ENCODE measurements at places on chromosomes 2 and 18.

GRCh38 chr2:128753321-128753720 is 434.7 kb upstream of the HS6ST1 start:
- no peak for DNase-seq

GRCh38 chr2:10137053-10137843 is 14.7 kb downstream of the RRM2 start:
- DNase-seq = no peak

DNA sequence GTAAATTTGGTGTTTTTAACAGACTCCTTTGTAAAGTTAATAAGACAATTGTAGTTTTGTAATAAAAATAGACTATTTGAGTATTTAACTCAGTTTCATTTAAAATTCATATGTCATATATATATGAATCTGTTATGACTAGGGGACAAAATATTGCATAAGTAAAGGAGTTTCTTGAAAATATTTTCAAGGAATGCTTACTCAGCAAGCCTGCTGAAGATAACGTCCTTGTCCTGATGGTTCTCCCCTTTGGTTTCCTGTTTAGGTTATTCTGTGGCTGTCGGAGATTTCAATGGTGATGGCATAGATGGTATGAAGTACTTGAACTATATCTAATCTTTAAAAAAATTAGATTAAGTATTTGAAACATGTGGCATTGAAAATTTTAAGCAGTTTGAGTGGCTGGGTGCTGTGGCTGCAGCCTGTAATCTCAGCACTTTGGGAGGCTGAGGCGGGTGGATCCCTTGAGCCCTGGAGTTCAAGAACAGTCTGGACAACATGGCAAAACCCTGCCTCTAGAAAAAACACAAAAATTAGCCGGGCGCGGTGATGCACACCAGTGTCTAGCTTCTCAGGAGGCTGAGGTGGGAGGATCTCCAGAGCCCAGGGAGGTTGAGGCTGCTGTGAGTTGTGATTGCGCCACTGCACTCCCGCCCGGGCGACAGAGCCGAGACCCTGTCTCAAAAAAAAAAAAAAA is 47.1 kb downstream of the ITGAV start:
- DNase-seq = no peak

- no peak for DNase-seq
Observed at GRCh38 chr2:176136374-176137251, 7.1 kb downstream of the HOXD8 start.

DNA sequence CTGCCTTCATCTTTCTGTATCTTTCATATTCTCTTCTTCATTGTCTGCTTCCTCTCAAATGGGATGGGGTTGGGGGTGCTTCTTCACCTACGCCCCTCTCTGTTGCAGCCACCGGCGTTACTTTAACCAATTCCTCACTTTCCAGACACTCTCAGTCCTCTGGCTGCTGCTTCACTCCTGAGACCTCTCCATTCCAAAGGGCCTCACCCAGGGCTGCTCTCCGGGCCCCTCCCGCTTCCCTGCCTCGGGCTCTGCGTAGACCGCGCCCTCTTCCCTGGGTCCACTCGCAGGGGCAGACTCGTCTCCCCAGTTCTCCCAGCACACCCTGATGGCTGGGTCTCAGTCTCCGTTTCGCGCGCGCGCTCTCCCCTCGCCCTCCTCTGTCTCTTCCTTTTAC is 926 bp downstream of the SERPINB8 start:
- DNase-seq = peak; percentile 42

DNA sequence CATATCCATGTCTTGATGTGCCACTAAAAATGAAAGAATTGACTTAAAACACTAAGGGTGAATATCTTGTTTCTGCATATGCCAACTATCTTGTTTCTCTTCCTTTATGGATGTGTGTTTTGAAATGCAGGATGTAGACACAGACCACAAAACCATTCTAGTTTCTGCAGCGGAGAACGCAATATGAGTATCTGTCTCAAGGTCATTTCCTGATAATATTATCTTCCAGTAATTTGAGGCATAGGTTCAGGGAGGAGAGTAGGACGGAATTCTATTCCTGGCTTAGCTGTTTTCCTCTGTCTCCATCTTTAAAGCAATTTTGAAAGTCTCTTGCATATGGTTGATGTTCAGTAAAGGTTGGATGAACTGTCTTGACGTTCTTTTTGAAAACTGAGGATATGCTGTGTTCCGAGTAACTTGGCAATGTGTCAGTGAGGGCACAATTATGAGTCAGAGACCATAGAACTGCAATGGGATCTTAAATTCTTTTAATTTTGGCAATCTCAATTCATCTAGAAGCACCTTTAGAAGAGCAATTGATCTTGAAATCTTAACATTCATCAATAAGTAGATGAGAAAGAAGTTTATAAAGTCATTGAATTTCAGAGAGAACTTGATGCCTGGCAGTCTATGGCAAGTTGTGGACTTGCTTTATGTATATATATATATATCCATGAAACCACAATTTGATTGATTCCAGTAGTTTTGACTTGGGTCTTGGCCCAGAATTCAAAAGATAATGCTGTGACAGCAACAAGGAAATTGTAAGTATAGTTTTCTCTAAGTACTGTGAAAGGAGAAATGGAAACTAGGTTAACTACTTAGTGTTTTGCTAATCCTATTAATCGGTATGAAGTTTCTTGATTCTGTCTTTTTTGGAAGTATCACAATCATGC is 24.8 kb downstream of the RAB27B start:
- DNase-seq = no peak

DNA sequence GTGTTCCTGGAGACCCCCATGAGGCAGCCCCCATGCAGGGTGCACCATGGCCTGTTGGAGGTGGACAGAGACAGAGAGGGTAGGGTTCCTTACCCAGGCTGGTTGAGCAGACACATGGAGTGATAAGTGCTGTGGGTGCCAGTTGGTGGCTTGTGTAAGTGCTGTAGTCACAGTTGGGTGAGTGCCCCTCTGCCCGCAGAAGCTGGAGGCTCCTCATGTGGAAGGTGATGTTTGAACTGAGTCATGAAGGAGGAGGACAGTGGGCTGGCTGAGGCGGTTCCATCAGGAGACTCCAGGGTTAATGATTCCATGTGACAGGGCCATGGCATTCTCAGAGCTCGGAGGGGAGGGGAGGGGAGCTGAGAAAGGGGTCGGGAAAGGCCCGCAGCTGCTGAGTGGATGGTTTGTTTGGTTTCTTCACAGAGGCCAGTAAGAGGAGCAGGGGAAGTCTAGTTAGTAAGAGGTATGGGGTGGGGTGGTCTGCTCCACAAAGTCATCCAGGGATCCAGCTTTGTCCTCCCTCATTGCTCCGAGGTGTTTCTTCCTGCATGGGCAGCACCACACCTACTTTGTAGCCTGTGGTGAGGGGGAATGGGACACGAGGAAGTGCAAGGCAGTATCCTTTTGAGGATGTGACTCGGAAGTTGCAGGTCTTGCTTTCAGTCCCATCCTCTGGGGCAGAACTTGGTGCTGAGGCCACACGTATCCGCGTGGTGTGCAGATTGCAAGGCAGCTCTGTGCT is 13.6 kb downstream of the IMPA2 start:
- no peak for DNase-seq

DNA sequence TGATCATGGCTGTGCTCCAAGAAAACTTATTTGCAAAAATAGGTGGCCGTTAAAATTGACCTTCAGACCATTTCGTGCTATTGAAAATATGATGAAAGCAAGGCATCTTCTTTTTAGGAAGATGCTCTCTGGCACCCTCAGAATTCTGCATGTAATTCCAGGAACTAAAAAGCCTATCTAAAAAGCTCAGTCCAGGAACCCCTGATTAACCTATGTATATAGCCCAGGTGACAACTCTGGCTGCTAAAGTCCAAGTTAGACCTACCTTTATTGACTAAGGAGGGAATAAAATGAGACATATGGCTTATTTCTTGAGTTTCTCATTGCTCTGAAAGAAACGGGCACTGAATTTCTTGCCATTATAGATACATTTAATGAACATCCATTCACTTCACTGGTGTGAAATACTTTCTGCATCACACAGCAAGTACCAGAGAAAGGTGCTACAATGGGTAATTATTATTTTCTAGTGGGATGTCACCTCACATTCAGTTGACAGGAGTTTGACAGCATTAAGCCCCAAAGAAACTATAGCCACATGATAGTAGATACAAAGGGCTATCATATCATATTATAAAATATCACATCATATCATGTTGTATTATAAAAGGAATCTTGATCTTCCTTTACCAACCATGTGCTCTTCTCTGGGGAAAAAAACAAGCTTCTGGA is 83.8 kb downstream of the EPHA4 start:
- DNase-seq = no peak

GRCh38 chr2:188028739-188029138 is 262.9 kb upstream of the GULP1 start:
- DNase-seq = no peak

- DNase-seq = no peak
Observed at GRCh38 chr2:233531955-233532354, 34.6 kb downstream of the USP40 start.

- no peak for DNase-seq
Observed at GRCh38 chr2:19659024-19659792, 242.6 kb downstream of the TTC32 start.

DNA sequence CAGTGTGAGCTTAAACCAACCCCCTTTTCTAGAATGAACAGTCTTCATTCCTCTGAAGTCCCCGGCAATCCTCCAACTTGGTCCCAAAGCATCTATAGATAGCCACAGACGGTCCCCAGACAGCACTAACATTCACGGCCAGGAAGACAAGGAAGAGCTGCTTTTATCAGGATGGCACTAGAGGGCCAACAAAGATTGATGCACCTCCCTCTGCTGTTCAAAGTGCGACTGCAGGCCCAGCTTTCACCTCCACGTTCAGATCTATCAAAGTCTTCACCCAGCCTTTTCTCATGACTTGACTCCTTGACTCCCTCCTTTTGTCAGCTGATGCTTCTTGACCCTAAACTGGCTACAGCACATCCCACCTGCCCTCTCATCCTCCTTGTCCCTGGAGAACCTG is 54.3 kb downstream of the RNF152 start:
- no peak for DNase-seq

- no peak for DNase-seq
Observed at GRCh38 chr2:157191186-157191585, 66.3 kb upstream of the GALNT5 start.

GRCh38 chr2:232113821-232114220 is 152.3 kb downstream of the DIS3L2 start:
- DNase-seq = no peak

DNA sequence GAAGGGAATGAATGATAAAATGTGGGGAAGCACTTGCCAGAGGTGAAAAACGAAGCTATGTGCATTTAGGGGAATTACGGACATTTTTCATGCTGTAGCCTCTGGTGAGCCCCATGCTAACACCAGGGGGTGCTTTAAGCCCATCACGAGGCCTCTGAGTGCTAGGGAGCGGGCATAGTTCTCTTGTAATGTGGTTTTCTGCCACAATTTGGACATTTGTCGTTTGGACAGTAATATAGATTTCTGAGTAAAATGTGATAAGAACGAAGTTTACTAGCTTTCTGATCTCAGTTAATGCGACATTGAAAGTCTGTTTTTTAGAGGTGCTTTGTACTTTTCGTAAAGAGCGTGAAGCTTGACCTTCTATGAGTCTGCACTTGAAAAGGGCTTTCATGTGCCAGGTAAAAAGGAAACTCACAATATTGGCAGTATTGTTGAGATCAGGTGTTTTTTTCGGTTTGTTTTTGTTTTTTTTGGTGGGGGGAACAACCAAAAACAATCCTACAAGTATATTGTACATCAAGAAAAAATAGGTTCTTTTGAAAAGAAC is 50.6 kb downstream of the TRAF3IP1 start:
- DNase-seq = peak; percentile 11

DNA sequence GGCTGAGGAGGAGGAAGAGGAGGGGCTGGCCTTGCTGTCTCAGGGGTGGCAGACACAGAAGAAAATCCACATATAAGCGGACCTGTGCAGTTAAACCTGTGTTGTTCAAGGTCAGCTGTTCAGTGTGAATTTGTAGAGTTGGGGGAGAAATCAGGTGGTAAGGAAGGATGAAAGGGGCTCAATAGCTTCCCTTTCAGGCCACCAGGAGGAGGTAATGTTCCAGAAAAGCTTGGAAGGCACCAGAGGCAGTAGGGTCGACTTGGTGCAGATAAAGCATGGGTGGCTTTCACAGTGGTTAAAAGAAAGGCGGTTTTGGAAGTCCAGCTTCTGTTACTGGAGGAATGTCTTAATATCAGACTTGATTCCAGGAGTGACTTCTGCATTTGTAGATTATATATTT is 167.4 kb downstream of the THSD7B start:
- no peak for DNase-seq

All from NCI-H1092 (cell line).